ENCODE measurements at places on chromosomes 4 and X. TPM values are rescaled to one million over a fixed set of nuclear protein-coding genes. Genes with fewer than 3 reads are reported as not detected.

CXorf38 gene
- 5.8 TPM for total RNA-seq

FAM193A gene
- total RNA-seq: 7.1 TPM

ITIH6 gene
- not detected for total RNA-seq

WNK3 gene
- 0.14 TPM for total RNA-seq

BMP3 gene
- total RNA-seq: under 0.01 TPM

ADGRG2 gene
- under 0.01 TPM for total RNA-seq

TCEAL7 gene
- 37.3 TPM for total RNA-seq

TEX13C gene
- not detected for total RNA-seq

UBL4A gene
- 39.9 TPM for total RNA-seq

CT55 gene
- not detected for total RNA-seq

SERTM2 gene
- total RNA-seq: 2.3 TPM

FOXP3 gene
- total RNA-seq: not detected

CFAP99 gene
- 0.18 TPM for total RNA-seq

H2BW2 gene
- not detected for total RNA-seq

RIPPLY1 gene
- not detected for total RNA-seq

TRAM1L1 gene
- total RNA-seq: 0.43 TPM

TGIF2LX gene
- not detected for total RNA-seq

CDKL5 gene
- total RNA-seq: 3.3 TPM

USP9X gene
- total RNA-seq: 110 TPM

GYPE gene
- 0.74 TPM for total RNA-seq

CXCL11 gene
- total RNA-seq: 0.14 TPM

CD99 gene
- 168 TPM for total RNA-seq

DGAT2L6 gene
- total RNA-seq: not detected

LUZP4 gene
- not detected for total RNA-seq

CTAG2 gene
- total RNA-seq: not detected

XK gene
- under 0.01 TPM for total RNA-seq

TLR6 gene
- total RNA-seq: 1.4 TPM

ARHGEF9 gene
- total RNA-seq: 10.4 TPM

ATP10D gene
- total RNA-seq: 21.3 TPM

DAPP1 gene
- total RNA-seq: 0.09 TPM

FAM90A26 gene
- not detected for total RNA-seq

XAGE1B gene
- not detected for total RNA-seq

MXRA5 gene
- 21.1 TPM for total RNA-seq

RTL9 gene
- total RNA-seq: 0.14 TPM

CPZ gene
- 14.5 TPM for total RNA-seq

DCAF16 gene
- total RNA-seq: 21.2 TPM

FGFBP2 gene
- not detected for total RNA-seq

MTNR1A gene
- not detected for total RNA-seq

VEGFC gene
- 19.3 TPM for total RNA-seq

RGN gene
- 3.3 TPM for total RNA-seq

CYTL1 gene
- 3.1 TPM for total RNA-seq

POU3F4 gene
- total RNA-seq: not detected

NUDT10 gene
- 1.6 TPM for total RNA-seq

MAB21L2 gene
- total RNA-seq: under 0.01 TPM

SPANXN4 gene
- total RNA-seq: not detected

SLC10A4 gene
- total RNA-seq: not detected

HS6ST2 gene
- 0.14 TPM for total RNA-seq

GLRA2 gene
- not detected for total RNA-seq

HTATSF1 gene
- total RNA-seq: 28.2 TPM

AKAP14 gene
- total RNA-seq: not detected

All from smooth muscle cell of bladder (primary cell).